ENCODE measurements at places on chromosomes 13 and 19.

GRCh38 chr13:90947976-90948375, 399.5 kb upstream of the MIR17HG start:
- DNase-seq, result no peak

DNA sequence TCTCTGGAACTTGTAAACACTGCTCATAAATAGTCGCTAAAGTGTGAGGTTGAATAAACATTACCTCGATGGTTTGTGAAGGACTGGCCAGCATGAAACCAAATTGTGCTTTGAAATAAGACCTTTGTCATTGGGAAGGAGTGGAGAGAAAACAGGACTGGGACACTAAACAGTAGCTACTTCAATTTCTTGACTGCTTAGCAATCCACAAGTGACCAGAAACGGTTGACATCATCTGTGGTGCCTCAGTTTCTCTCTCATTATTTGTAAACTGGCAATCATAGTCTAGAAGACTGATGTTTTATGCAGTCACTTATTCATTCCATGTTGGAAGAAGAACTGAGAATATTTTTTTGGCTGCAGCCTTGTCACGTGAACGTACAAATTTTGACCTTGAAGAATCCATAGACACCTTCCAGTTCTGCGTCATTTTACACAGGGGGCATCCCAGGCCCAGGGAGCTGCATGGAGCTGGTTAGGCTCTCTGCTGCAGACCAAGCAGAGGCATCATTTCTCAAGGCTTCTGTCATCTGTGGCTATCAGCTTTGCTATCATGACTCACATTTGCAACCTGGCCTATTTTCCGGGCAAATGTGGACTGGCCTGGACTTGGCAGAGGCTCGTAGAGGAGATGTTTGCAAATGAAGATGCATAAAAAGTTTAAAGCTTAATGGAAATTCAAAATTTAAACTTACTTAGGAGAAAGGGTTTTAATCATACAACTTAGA, 391.8 kb downstream of the FGF9 start:
- no peak for DNase-seq

- no peak for DNase-seq
Observed at GRCh38 chr13:24038841-24039330, 121.6 kb upstream of the SPATA13 start.

GRCh38 chr19:519449-519865, 12.1 kb upstream of the CDC34 start:
- no peak for DNase-seq

DNA sequence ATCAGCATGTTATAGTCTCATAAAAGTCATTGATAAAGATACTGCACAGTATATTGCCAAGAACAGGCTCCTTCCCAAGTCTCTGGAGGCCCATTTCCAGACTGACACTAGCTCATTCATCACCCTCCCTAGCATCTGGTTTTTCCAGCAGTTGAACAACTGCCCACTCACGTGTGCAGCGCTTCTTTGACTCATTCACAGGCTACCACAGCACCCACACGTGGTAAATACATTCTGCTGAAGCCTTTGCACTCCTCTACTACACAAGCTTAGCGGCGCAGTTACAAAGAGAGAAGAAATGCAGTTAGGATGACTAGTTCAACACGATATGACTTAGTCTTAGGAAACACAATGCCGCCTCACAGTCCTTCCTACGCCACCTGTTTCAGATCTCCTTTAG, 87.7 kb downstream of the DOCK9 start:
- no peak for DNase-seq

DNA sequence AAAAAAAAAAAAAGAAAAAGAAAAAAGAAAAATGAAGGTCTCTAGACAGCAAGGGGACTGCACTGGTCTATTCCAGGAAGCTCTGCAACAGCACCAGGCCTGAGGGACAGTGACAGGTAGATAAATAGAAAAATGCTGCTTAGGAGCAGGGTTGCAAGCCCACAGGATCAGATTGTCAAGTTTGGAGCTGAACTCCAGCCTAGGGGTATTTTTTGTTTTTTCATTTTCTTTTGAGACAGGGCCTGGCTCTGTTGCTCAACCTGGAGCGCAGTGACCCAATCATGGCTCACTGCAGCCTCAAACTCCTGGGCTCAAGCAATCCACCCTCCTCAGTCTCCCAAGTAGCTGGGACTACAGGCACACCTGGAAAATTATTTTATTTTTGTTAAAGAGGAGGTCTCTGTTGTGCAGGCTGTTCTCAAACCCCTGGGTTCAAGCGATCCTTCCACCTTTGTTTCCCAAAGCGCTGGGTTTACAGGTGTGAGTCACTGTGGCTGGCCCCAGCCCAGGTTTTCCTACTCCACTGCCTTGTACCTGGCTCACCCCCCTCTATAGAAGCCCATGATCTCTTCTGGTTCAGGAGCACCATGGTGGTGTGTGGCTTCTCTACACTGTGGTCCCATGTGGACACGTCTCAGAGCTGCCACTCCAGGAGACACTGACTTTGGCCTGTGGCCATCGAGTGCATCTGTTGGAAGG, 23.9 kb downstream of the POP4 start:
- DNase-seq, result no peak

DNA sequence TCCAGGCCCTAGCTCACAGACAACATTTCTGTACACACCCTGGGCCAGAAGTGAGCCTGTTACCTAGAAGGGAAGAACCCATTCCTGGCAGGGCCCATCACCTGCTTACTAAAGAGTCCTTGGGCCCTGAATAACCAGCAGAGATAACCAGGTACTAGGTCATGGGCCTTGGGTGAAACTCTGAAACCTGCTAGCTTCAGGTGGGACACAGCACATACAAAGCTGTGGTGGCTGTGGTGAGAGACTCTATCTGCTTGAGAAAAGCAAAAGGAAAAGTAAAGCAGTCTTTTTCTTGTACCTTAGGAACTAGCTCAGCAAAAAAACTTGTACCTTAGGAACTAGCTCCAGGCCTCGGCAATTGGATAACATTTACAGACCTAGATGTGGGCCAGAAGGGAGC, 1895.9 kb upstream of the PCDH20 start:
- DNase-seq, result no peak

- no peak for DNase-seq
Observed at GRCh38 chr19:12975221-12975741, 5.9 kb downstream of the DAND5 start.

DNA sequence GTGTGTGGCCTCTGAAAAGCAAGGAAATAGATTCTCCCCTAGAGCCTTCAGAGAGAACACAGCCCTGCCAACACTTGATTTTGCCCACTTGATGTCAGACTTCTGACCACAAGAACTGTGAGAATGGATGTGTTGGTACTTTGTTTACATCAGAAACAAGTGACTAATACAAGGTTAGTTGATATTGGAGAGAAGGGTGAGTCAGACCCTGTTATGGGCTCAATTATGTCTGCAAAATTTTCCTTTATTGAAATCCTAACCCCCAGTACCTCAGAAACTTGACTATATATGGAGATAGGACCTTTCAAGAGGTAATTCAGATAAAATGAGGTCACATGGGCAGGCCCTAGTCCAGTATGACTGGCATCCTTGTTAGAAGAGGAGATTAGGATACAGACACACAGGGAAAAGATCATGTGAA, 226.7 kb downstream of the RFC3 start:
- DNase-seq, result no peak

GRCh38 chr13:110773480-110773879, 60.0 kb downstream of the ING1 start:
- DNase-seq, result no peak

GRCh38 chr13:94660695-94661326, 51.5 kb downstream of the SOX21 start:
- no peak for DNase-seq

DNA sequence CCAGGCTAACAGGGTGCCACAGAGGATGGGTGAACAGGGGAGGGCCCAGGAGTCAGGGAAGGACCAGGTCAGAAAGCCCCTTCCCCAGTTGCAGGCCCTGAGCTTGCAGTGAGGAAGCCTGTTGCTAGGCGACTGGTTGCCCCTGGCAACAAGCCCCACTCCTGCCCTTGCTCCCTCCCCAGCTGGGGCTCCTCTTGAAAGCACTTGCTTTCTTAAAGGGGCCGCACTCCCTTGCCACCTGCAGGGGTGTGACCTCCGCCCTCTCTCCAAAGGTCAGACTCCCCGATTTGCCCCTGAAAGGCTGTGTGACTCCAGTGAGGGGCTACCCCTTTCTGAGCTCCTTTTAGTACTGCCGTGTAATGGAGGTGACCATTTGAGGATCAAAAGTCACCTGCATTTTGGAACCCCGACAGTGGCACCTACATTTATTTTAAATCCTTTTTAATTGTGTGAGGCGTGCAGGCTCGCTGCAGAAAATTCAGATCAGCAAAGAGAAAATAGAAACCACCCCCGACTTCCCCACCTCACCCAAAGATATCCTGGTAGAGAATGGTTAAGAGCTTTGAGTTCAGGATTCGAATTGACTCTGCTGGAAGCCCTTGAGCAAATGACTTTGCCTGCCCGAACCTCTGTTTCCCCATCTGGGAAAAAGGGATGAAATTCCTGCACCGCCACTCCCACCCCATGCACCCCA, 4.8 kb downstream of the FCHO1 start:
- DNase-seq, result peak; percentile 45

DNA sequence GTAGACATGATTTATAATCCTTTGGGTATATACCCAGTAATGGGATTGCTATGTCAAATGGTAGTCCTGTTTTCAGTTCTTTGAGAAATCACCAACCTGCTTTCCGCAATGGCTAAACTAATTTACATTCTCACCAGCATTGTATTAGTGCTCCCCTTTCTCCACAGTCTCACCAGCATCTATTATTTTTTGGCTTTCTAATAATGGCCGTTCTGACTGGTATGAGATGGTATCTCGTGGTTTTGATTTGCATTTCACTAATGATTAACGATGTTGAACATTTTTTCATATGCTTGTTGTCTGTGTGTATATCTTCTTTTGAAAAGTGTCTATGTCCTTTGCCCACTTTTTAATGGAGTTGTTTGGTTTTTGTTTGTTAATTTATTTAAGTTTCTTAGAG, 165.1 kb downstream of the PDS5B start:
- DNase-seq, result no peak

DNA sequence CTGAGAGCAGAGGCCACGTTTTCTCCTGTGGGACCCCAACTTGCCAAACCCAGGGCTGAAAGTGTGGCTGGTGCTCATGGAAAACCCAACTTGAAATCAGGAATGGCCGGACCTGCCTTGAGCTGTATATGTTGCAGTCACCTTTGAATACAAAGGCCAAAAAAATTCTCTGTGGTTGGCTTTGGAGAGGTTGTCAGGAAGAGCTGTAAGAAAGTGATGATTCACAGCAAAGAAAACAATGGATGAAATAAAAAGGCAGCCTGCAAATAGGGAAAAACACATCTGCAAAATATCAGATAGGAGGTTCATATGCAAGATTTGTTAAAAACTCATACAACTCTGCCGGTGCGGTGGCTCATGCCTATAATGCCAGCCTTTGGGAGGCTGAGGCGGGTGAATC, 715.8 kb downstream of the UQCRFS1 start:
- DNase-seq, result no peak

DNA sequence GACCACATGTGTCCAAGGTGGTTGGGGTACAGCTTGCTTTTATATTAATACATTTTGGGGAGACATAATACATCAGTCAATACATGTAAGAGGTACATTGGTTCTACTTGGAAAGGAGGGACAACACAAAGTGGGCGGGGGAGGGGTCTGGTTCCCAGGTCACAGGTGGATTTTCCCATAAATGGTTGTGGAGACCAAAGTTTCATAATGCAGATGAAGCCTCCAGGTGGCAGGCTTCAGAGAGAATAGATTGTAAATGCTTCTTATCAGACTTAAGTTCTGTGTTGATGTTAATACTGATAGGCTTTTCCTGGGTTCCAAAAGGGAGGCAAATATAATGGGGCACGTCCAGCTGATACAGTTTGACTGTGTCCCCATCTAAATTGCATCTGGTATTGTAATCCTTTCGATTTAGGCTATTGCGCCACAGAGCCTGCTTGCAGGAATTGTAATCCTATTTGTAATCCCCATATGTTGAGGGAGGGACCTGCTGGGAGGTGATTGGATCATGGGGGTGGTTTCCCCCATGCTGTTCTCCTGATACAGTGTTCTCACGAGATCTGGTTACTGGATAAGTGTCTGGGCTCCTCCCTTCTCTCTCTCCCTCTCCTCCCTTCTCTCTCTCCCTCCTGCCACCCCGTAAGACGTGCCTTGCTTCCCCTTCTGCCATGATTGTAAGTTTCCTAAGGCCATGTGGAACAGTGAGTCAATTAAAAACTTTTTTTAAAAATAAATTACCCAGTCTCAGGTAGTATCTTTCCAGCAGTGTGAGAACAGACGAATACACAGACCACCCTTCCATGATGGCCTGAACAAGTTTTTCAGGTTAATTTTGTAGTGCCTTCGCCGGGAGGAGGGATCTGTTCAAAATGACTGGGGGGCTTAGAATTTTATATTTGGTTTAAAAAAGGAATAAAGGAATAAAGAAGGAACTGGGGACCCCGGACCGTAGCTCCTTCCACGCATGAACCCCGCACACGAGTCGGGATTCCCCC, 44.9 kb downstream of the ZNF823 start:
- no peak for DNase-seq

- no peak for DNase-seq
Observed at GRCh38 chr13:66154976-66155375, 1075.2 kb downstream of the PCDH9 start.

DNA sequence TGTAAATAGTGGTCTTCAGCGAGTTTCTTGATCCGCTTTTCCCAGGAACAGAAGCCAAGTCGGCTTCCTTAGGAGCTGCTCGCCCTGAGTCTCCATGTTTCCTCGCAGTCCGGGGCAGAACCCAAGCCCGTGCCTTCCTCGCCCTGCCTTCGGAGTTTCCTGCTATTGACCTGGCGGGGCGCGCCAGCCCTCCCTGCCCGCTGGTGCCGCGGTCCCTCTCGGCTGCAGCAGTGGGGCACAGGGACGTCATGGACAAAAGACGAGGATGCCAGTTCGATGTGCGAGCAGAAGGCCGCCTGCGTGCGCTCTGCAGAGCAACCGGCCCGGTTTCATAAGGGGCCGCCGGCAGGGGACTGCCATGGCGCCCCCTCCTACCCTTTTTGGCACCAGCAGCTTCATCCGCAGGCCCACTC, 156.6 kb downstream of the TM9SF2 start:
- DNase-seq, result peak; percentile 59

GRCh38 chr19:43534816-43535761, 2.1 kb downstream of the ZNF575 start:
- peak; percentile 39 for DNase-seq

DNA sequence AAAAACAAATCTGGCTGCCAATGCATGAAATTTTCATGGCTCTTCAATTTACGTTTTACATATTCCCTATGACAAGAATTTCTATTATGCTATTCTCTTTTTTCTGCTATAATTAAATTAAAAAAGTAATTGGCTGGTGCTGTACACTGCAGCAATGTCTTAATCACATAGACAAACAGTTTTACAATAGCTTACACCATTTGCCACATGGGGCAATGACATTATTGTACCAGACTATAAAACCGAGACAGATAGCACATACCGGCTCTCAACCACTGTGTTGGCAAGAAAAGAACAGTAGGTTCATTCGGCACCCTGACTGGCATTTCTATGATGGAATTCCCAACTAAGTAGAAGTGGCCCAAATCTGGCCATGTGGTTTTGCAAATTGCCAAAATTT, 67.7 kb downstream of the DACH1 start:
- no peak for DNase-seq

GRCh38 chr19:48745208-48745995, 1.3 kb downstream of the IZUMO1 start:
- peak; percentile 70 for DNase-seq

- no peak for DNase-seq
Observed at GRCh38 chr19:55134736-55135135, 14.3 kb downstream of the TNNT1 start.
